ENCODE measurements at places on chromosomes 3 and 15. TPM values are rescaled to one million over a fixed set of nuclear protein-coding genes. Genes with fewer than 3 reads are reported as not detected.

CYP11A1 gene
- 1.0 TPM for total RNA-seq

OR5H6 gene
- not detected for total RNA-seq

ADCY5 gene
- total RNA-seq = 0.66 TPM

CASR gene
- not detected for total RNA-seq

TOMM70 gene
- total RNA-seq = 69.7 TPM

SUSD5 gene
- 2.5 TPM for total RNA-seq

GCSAM gene
- not detected for total RNA-seq

LRRC3B gene
- total RNA-seq = not detected

MAN2A2 gene
- total RNA-seq = 13.2 TPM

EFHB gene
- 0.17 TPM for total RNA-seq

NIT2 gene
- total RNA-seq = 14.1 TPM

Measured in smooth muscle cell of trachea (primary cell).